ENCODE measurements at places on chromosomes 4 and X.

DNA sequence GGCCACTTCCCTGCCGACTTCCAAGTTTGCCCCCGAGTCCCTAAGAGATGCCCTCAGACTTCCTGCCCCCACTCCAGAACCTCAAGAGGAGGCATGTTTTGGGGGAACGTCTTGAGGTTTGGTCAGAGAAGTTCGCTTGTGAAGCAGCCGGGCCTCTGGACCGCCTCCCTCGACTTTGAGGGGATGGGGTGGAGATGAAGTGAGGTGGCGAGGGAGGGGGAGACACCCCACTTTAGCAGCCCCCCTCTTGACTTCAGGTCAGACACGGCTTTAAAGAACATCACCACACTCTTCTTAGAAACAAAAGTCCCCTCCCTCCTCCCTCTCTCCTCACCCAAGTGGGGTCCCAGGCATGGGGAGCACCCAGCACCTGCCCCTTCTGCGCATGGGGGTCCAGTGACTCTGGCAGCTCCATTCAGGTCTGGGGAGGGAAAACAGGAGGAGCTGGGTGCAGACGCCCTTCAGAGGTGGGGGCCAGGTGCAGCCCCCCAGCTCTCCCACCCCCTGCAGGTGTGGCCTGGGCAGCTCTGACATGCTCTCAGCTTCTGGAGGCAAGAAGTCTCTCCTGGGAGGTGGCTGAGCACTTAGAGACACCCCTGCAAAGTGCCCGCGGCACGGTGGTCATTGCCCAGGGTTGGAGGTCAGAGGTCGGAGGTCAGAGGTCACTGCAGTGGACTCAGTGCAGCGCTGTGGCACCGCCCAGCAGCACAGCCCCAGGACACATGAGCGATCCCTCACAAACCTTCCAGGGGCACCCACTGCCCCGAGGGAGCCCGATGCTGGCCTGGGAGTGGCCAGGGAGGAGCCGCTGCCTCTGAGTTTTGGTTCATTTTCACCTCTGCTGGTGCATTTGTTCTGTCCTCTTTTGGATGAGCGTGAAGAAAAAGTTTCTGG is 108.8 kb downstream of the CPZ start:
- no peak for DNase-seq

- DNase-seq, result no peak
Measured at GRCh38 chr4:12116009-12116552, 687.4 kb upstream of the HS3ST1 start.

DNA sequence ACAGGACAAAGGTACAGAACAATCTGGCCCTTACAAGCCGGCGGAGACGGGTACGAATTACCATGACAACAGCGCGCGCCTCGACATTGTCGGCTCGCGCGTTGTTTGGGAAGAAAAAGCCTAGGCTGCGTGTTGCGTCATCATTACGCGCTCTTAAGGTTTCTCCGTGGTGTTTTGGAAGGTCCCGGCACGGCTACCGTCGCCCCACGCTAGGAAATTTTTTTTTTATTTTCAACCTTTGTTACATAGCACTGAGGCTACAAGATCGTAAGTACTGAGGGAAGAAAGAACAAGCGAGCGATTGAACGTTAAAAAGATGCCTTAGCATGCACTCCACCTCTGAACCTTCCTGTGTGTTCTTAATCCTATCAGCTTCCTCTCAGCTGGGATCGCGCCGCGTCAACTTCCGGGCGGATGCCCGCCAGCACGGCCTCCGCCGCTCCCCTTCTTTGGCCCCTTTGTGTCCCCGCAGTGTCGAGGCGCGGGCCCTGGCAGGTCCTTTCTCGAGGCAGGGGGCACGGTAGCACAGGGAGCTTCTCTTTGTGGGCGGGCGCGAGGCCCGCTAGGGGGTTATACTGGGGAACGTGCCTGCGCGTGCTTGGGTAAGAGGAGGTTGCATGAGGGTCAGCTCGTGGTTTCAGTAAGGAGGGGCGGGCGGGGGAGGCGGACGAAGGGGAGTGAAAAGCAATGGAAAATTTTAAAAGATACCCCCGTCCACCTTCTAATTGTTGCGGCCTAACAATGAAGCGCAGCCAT is at the start of gene SMARCAD1:
SMARCAD1 (plus strand) TSS at position 397 of the 756 bp plus-strand sequence. CDS start 530 bp downstream, outside the sequence.
- DNase-seq, result peak; percentile 47

- DNase-seq, result no peak
Measured at GRCh38 chr4:85488416-85488815, 13.5 kb downstream of the ARHGAP24 start.

- peak; percentile 41 for DNase-seq
Measured at GRCh38 chr4:15906020-15906443, 32.5 kb downstream of the FGFBP1 start.

DNA sequence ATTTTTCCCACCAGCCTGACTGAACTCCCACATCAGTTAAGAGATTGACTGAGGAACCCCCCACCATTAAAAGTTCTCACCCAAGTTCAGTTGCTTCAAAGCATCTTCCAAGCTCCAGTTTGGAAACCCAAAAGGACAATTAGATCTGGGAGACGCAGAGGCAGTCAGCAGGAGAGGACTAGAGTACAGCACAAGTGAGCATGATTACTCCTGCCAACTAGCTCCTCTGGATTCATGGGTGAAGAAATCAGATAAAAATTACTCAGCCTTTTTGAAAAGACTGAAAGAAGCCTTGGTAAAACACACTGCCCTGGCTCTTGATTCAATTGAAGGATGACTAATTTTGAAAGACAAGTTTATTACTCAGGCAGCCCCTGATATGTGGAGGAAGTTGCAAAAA is 297.5 kb downstream of the ADAM29 start:
- DNase-seq, result no peak

- no peak for DNase-seq
Measured at GRCh38 chrX:17922303-17922702, 61.2 kb upstream of the RAI2 start.

- DNase-seq, result no peak
Measured at GRCh38 chrX:2500091-2500802, 529 bp downstream of the DHRSX start.

GRCh38 chrX:136215559-136215958 is 35.6 kb downstream of the MAP7D3 start:
- DNase-seq, result no peak

GRCh38 chr4:185713731-185714130 is 98.3 kb downstream of the SORBS2 start:
- DNase-seq, result no peak

- no peak for DNase-seq
Measured at GRCh38 chrX:150211988-150212387, 151.1 kb upstream of the MAMLD1 start.
